ENCODE measurements at places on chromosomes 12 and 14.

GRCh38 chr12:131133994-131134393 is 180.3 kb downstream of the ADGRD1 start:
- no peak for DNase-seq

DNA sequence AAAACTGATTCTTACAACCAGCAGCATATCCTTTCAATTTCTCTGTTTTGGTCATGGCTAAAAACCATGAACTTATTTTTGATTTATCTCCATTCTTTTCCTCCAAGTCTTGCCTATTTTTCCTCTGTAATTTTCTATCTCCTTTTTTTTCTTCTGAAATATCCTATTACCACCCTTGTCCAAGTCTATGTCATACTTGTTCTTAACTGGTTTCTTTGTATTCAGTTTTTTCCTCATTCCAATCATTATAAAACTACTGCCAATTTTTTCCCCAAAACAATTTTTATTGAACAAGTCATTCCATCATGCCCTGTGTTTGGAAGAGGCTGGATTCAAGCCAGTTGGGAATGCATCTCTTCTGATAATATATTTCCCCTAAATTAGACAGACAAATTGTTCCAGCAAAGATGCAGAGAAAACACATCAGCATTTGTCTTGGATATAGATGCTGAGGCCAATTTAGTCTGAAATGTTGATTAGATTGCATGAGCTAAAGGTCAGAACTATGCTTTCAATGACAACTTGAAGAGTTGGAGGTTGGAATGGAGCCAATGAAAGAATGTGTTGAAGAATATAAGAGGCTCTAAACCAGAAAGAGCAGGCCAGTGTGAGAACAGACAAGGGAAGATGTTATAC is 30.7 kb downstream of the OTOGL start:
- no peak for DNase-seq

DNA sequence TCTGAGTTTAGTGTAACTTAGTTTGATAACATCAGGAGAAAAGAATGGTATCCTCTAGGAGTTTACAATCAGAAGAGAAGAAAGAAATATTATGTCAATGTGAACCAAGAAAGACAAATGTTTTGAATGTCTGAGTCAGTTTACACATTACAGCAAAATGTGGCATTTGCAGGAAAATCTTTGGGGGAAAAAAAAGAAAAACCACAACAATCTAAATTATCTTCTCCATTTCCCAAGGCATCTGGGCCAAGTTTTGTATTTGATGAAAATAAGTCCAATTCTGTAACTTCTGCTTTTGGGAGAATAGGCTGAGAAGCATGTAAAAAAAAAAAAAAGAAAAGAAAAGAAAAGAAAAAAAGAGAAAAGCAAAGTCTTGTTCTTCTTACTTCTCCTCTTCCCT is 58.8 kb upstream of the FLRT2 start:
- DNase-seq, result no peak

DNA sequence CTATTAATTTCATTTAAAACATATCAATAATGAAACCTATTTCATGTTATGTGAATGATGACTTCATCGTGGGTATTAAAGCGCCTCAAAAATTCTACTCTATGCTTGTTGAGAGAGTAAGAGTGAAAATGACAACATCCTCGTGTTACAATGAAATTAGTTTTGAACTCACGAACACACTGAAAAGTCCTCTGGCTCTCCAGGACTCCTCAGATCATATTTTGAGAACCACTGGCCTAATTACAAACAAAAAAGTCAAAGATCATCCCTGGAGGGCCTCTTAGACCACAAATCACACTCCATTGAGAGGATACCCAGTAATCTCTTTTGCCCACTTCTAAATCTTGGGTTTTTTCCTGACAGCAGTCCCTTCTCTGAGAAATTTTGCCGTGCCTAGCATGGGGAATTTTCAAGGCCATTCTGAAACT is 19.1 kb downstream of the DAAM1 start:
- DNase-seq, result no peak

- DNase-seq, result no peak
These were observed 70.1 kb downstream of the PHETA1 start for GRCh38 chr12:111298582-111299436.

DNA sequence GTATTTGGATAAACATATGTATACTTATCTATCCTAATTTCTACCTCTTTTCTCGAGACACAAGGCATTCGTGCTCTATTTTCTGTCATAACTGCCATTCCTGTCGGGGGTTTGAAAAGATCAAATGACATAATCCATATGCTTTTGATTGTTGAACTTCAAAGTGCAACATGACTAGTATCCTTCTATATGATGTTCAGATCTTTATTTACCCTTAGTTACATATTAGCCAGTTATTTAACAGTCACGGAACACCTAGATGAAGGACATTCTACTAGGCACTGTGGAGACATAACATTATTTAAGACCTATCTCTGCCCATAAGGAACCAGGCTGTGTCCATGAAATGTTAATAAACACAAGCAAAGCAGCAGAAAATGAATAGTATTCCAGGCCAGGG is 11.2 kb upstream of the GRIN2B start:
- DNase-seq, result no peak

GRCh38 chr14:70563869-70564268 is 29.1 kb upstream of the ADAM20 start:
- DNase-seq, result no peak
